ENCODE measurements at places on chromosomes 4 and X. TPM values are rescaled to one million over a fixed set of nuclear protein-coding genes. Genes with fewer than 3 reads are reported as not detected.

GRCh38 chr4:14596437-14596836, 405.8 kb upstream of the CPEB2 start:
- DNase-seq: no peak

GRCh38 chr4:89579771-89580170, 257.2 kb downstream of the SNCA start:
- DNase-seq: no peak

- DNase-seq: no peak
Observed at GRCh38 chr4:173590697-173591096, 60.7 kb upstream of the HAND2 start.

GRCh38 chr4:5798946-5799345, 87.9 kb downstream of the EVC start:
- no peak for DNase-seq

GRCh38 chr4:133594390-133595207, 445.5 kb downstream of the PCDH10 start:
- DNase-seq: no peak

GRCh38 chr4:46032056-46032455, 91.8 kb downstream of the GABRG1 start:
- no peak for DNase-seq

DNA sequence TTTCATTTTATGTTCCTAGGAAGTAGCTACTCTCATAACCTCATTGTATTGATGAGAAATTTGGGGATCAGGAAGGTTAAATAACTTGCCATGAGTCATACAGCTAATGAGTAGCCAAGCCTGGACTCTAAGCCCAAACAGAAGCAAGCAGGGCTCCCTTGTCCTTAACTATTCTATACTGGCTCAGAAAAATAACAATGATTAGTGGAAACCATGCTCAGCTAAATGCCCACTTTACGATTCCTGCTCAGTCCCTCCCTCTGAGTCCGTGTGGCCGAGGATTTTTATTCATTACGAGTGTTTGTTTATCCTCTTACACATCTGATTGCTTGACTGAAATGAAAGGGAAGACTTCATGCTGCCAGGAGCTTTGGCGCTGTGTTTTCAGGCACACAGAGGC, 100.9 kb downstream of the SLC34A2 start:
- no peak for DNase-seq

DNA sequence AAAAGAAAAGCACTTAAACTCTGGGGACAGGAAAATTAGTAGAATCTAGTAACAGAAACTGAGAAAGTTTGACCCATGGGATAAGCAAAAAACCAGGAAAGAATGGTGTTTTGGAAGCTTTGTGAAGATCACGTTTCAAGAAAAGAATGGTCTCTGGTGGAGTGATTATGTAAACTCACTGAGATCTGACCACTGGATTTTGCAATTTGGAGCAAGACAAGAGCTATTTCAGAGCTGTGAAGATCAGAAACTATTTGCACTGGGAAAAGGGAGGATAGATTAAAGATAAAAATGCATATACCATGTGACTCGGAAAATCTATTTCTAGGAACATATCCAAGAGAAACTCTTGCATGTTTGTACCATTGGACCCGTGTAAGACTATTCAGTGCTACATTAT, 4.3 kb downstream of the TMPRSS11D start:
- DNase-seq: no peak

DNA sequence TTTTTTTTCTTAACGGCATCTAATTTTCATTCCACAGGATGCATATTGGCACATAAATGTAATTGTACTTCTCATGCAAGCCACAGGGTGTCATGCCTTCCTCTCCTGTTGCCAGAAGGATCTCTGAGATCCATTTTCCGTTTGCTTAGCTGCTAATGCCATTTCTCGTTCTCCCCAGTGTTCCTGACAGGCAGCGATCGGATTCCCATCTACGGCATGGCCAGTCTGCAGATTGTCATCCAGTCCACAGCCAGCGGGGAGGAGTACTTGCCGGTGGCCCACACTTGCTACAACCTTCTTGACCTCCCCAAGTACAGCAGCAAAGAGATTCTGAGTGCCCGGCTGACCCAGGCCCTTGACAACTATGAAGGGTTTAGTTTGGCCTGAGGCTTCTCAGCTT, 8.9 kb upstream of the NAP1L5 start:
- DNase-seq: no peak

GRCh38 chrX:97563531-97564133, 679.9 kb downstream of the RPA4 start:
- no peak for DNase-seq

DNA sequence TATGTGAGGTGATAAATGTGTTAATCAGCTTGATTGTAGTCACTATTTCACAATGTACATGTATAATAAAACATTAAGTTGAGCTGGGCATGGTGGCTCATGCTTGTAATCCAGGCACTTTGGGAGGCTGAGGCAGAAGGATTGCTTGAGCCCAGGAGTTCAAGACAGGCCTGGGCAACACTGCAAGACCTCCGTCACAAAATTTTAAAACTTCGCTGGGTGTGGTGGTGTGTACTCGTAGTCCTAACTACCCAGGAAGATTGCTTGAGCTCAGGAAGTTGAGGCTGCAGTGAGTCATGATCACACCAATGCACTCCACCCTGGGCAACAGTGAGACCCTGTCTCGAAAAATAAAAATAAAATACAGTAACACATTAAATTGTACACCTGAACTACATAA, 20.1 kb downstream of the LYAR start:
- no peak for DNase-seq

- no peak for DNase-seq
Observed at GRCh38 chr4:156194896-156195295, 241.2 kb upstream of the CTSO start.

DNA sequence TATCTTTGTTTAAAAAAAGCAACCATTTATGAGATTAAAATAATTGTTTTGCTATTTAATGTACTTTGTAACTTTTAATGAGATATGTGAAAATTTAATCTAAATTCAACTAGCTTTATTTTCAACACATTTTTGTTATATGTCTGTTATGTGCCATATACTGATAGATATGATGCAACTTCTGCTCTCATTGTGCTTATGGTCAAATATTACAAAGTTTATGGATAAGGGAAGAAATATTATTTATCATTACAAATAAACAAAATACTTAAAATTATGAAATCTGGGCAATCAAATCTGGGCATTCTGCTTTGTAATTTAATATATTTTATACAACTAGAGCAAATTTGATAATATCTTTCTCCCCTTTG, 40.0 kb downstream of the PCDH10 start:
- no peak for DNase-seq

DNA sequence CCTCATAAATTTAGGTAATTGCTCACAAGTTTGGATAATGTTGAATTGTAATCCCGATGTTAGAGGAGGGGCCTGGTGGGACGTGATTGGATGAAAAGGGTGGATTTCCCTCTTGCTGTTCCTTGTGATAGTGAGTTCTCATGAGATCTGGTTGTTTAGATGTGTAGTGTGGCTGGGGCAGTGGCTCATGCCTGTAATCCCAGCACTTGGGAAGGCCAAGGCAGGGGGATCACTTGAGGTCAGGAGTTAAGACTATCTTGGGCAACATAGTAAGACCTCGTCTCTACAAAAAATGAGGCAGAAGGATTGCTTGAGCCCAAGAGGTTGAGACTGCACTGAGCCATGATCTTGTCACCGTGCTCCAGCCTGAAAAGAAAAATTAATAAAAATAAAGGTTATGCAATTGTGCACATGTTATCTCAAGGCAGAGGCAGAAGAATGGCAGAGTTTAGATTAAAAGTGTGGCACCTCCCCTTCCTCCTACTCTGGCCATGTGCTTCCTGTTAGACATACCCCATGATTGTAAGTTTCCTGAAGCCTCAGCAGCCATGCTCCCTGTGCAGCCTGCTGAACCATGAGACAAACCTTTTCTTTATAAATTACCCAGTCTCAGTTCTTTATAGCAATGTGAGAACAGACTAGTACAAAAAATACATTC, 36.5 kb downstream of the ERVMER34-1 start:
- no peak for DNase-seq

DNA sequence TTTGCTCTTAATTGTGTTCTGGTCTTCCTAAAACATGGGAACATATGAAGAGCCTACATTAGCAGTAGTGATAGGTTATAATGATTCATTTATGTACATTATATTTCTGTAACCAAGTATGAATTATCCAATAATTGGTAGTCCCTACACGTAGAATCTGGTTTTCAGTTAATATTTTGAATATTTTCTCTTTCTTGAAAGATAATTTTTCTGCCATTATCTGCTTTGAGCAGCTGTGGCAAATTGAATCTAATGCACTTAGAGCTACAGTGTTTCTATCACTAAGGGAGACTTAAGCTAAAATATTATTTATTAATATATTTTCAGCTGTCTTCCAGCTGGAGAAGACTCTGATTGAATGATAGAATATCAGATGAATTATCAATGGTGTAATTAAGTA, 21.0 kb downstream of the CEP44 start:
- DNase-seq: no peak

GRCh38 chr4:1246111-1246881, 2.6 kb downstream of the CTBP1 start:
- no peak for DNase-seq

GRCh38 chr4:7890635-7891393, 48.8 kb downstream of the AFAP1 start:
- DNase-seq: no peak

- no peak for DNase-seq
Observed at GRCh38 chr4:7377223-7377865, 57.4 kb downstream of the PSAPL1 start.

DNA sequence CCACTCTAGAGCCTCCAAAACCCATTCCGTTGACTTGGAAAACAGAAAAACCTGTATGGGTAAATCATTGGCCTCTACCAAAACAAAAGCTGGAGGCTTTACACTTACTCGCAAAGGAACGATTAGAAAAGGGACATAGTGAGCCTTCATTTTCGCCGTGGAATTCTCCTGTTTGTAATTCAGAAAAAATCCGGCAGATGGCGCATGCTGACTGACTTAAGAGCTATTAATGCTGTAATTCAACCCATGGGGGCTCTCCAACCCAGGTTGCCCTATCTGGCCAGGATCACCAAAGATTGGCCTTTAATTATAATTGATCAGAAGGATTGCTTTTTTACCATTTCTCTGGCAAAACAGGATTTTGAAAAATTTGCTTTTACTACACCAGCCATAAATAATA, 60.8 kb downstream of the ZNF732 start:
- peak; percentile 63 for DNase-seq

- no peak for DNase-seq
Observed at GRCh38 chr4:67886281-67886680, 2.5 kb upstream of the TMPRSS11D start.

DNA sequence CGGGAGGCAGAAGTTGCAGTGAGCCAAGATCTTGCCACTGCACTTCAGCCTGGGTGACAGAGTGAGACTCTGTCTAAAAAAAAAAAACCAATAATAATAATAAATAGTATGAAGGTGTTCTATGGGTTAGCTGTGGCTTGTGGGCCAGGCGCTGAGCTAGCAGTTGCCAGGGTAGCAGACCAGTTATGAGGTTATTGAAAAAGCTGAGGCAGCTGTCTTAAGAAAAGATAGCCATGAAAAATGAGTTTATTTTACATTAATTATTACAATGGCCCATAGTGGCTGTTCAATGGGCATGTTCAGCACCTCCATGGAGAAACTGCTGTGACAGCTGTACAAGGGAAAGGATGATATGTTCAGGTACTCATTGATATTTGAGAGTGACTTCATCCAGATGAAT, 13.3 kb upstream of the HSD17B10 start:
- DNase-seq: no peak

- DNase-seq: no peak
Observed at GRCh38 chr4:98314791-98315565, 53.8 kb downstream of the RAP1GDS1 start.

GRCh38 chrX:83535417-83536196, 27.5 kb downstream of the POU3F4 start:
- DNase-seq: no peak

DNA sequence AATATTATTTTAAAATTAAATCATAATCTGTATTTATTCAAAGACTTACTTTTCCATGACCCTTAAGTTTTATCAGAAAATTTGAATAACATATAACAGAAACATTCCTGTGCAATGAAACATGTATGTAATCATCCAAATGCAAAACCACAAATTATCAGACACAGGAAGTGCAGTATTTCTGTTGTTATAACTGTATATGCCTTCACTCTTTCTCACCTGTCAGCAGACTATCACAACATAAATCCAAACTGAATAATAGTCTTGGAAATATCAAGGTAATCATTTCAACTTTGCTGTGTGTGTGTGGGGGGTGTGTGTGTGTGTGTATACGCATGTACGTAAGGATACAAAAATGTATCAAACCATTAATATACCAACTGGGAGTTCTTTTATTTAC, 285.9 kb downstream of the SLC7A11 start:
- no peak for DNase-seq

DNA sequence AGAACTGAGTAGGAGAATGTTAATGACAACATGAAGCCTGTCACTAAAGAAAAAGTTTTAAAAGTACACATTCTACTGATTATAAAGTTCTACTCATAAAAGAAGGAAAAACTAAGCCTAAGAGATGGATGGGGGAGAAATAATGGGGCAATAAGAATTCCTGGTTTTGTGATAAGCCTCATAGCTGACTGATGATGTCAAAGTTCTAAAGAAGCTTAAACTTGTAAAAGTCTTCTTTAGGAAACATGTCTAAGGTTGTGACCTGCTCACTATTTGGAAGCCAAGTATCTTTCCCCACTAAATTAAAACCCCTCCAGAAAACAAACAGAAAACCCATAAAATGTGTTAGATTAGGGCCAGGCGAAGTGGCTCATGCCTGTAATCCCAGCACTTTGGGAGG, 232.9 kb upstream of the GIMD1 start:
- DNase-seq: no peak

DNA sequence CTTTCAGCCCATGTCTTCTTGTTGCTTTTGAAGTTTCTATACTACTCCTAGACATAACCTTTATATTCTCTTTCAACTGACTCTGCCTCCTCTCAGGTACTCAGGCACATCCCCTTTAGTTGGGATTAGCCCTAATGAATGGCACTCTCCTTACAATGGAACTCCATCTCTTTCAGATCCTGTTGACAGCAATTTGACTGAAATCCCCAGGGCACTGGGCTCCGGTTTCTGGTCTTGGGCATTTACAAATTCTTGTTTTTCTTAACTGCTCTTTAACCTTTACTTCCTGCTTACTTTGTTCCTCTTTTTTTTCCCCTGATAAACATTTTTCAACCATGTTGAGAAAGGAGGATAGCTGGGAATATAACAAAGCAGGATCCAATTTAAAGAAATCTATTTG, 68.9 kb downstream of the ENOX2 start:
- DNase-seq: no peak

NIPAL1 gene
- total RNA-seq: 1.4 TPM

MAMLD1 gene
- 3.3 TPM for total RNA-seq

HSFX3 gene
- total RNA-seq: not detected

S100G gene
- total RNA-seq: not detected

HSD17B13 gene
- total RNA-seq: not detected

REPS2 gene
- total RNA-seq: 14.1 TPM

FAM241A gene
- total RNA-seq: 6.7 TPM

UGT2B11 gene
- not detected for total RNA-seq

SLC9A6 gene
- 25.8 TPM for total RNA-seq

ARMCX1 gene
- 33.4 TPM for total RNA-seq

TMEM31 gene
- total RNA-seq: not detected

TREX2 gene
- total RNA-seq: not detected

PAGE1 gene
- total RNA-seq: not detected

PDGFRA gene
- total RNA-seq: 42.8 TPM

Measured in right atrium auricular region (tissue), 2 donors.